Activated T-helper 9 cell treated with anti-CD3 and anti-CD28 coated beads, Interleukin-2, amount 50 U/mL, for 16 hours (primary cell): ENCODE measurements at places on chromosomes 7 and 10.

- DNase-seq, result no peak
Observed at GRCh38 chr7:7761340-7761973, 43.0 kb upstream of the RPA3 start.

DNA sequence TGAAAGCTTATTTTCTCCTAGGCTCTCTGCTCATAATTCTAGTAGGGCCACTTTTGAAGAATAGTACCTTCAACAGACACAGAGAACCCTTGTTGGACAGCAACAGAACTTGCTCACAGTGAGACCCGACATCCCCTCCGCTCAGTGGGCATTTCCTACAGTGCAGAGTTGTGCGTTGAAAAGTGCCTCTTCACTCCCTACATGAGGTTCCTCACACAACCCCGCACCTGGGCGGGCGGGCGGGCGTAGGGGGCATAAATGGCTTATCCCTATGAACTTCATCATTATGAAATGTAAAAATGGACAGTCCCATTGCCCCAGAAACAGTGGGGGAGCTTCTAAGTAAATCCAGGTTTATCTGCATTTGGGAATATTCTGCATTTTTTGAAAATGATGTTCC, 174.9 kb downstream of the MGMT start:
- no peak for DNase-seq

GRCh38 chr7:77531038-77531437, 6.1 kb upstream of the PTPN12 start:
- DNase-seq, result no peak

GRCh38 chr7:124155432-124156022, 122.7 kb upstream of the TMEM229A start:
- no peak for DNase-seq

DNA sequence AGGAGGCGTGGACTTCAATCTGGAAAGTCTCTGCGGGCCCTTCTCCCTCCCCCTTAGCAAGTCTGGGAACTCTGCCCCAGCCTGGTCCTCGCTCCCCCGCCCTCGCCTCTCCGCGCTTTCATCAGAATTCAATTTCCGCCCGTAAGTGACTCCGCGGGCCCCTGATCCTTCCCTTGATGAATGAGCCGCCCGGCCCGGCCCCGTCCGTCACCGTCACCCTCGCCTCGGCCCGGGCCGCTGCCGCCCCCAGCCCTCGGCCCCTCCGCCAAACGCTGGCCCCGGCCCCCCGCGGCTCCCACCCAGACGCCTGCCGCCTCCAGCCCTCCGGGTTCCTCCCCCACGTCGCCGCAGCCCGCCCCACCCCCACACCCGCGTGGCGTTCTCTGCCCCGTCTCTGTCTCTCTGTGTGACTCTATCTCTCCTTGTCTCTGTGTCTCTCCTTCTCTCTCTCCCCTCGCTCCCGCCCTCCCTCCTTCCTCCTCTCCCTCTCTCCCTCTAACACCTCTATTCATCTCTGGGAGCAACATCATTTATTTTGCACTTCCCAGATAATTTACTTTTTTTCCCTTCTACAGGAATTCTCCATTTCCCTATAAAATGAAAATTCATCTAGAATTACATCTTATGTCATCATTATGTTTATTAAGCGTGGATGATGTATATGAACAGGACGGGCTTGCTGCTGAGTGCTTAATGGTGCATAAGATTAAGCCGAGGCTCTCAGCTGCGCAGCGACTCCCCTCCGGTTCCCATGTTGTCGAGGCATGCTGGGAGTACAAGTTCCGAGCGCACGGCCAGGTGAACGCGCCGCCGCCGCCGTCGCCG, 91.2 kb upstream of the PAX2 start:
- DNase-seq, result peak; percentile 8
